T follicular helper cell (primary cell): ENCODE measurements at places on chromosomes 11 and 22.

- no peak for DNase-seq
Observed at GRCh38 chr11:112516755-112517154, 256.1 kb upstream of the PLET1 start.

- DNase-seq = no peak
Observed at GRCh38 chr11:66878474-66878873, 21.6 kb downstream of the LRFN4 start.

DNA sequence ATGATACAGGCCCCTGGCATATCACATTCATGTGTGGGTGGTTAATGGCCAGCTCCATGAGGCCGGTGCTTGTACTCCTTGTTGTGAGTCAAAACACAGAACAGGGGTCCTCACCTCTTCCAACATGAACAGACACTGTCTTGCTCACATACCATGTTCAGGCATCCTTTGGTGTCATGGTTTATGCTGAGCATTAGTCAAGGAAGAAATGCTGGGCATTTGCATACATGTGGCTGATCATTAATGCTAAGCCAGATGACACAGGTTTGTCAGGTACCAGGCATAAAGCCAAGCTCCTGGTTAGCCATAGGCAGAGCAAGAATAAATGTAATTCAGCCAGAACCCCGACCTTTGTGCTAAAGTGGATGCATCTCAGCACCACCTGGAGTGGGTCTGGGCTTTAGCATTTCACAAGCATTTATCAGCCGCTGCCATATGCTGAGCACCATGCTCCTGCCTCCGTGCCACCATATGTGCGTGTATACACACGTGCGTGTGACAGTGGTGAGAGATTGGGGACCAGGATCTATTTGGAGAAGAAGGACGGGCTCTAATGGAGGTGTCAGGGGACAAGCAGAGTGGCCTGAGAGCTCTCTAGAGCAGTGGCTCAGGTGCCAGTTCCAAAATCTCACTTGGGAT, 55.0 kb downstream of the MICAL2 start:
- no peak for DNase-seq

DNA sequence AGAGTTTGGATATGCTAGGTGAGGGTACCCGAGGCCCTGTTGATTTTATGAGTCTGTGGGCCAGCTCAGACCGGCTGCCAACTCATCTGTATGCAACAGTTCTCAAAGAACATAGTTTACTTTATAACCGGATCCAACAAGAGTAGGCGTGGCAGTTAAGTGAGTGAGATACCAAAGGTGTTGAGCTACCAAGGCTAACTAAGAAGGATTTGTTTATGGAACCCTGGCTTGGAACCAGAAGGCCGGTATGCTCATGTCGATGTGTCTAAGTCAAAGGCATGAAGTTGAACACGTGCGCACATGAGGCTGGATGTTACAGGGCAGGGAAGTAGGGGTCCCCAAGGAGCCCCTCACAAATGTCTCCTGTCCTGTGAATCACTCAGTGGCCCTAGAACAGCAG, at the start of gene KCNJ1:
KCNJ1 (minus strand) TSS at position 20 of the 400 bp plus-strand sequence. CDS start 27,053 bp downstream, outside the sequence.
- no peak for DNase-seq
